Stimulated activated CD4-positive, alpha-beta T cell treated with anti-CD3 and anti-CD28 coated beads, Interleukin-12 subunit alpha, Interleukin-12 subunit beta, amount 100 ng/mL, for 48 hours (primary cell): ENCODE measurements at places on chromosomes 3 and 15.

DNA sequence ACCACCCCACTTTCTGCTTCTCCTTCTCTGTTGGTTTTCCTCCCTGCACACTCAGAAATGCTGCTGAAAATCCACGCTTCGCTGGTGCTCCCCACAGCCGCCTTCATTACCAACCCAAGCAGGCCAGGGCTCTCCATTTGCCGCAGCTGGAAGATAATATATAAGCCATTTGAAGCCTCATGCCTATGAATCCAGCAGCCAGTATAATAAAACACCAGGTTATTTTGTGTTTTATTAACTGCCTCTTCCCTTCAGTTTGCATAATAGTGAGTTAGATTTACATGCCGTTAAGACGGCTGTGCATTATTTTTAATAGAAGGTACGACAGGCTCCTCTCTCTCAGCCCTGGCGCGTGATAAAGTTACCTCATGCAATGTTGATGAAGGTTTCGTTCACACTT, 86.6 kb downstream of the TOP2B start:
- DNase-seq = no peak

DNA sequence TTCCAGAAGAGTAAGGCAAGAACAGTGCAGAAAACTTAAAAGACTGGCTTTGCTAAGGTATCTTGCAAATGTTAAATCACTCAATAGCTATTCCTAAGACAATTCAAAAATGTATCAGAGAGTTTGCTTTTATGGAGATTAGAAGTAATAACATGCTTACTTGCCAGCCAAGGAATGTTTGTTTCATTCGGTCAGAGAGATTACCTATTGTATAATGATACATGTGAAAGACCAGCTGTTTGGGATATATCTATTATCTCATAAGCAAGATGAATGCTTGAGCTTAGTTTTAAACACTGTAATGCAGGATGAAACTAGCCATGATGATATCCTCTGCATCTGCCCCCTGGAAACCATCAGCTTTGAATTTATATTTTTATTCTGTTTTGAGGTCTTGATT, 70.7 kb downstream of the MAP2K5 start:
- no peak for DNase-seq

DNA sequence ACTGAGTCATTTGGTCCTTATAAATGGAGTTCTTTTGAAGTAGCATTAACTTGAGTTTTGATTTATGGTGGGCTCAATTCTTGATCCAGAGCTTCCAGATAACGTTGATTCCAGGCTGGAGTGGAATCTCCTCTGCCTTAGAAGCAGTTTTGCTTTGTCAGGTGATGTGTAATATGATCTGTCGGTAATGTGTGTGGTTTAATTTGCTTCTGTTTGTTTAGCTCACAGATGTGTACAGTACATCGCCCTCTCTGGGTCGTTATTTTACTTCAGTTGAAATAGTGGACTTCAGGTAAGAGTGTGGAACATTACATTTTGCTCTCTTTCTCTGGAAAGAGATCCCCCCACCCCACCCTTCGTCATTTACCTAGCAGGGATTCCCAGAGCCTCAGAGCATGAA, 23.1 kb downstream of the C3orf52 start:
- no peak for DNase-seq

- DNase-seq = no peak
Observed at GRCh38 chr3:43789028-43789427, 98.3 kb downstream of the ABHD5 start.

- no peak for DNase-seq
Observed at GRCh38 chr3:171044835-171045793, 18.6 kb upstream of the SLC2A2 start.

- no peak for DNase-seq
Observed at GRCh38 chr15:41151451-41152005, 35.4 kb upstream of the INO80 start.

DNA sequence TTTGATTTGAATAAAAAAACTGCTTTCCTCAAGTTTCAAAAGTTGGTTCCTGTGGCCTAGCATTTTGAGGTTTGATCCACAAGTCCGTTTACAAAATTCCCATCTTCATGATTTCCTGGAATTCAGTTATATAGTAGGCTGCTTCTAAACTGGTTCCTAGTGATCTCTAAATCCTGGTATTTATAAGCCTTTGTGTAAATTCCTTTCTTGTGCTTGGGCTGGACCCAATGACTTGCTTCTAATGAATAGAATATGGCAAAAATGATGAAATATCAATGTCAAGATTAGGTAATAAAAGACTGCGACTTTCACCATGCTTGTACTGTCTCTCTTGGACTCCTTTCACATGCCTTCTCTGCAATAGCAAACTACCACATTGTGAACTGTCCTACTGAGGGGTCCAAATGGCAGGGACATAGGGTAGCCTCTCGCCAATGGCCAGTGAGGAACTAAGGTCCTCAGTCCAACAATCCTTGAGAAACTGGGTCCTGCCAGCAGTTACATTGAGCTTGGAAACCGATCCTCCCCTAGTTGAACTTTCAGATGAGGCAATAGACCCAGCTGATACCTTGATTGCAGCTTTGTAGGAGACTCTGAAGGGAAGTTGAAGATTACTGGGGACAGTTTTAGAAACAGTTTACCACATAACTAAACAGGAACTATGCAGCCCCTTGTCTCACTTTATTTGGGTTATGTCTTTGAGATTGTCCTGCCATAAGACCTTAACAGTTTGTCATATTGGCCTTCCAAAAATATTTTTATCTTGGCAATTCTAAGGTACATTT, 303.9 kb upstream of the TBC1D5 start:
- DNase-seq = no peak

GRCh38 chr15:72197460-72198355, at the start of gene GRAMD2A:
GRAMD2A (minus strand) TSS chr15:72197787.
- peak; percentile 20 for DNase-seq

DNA sequence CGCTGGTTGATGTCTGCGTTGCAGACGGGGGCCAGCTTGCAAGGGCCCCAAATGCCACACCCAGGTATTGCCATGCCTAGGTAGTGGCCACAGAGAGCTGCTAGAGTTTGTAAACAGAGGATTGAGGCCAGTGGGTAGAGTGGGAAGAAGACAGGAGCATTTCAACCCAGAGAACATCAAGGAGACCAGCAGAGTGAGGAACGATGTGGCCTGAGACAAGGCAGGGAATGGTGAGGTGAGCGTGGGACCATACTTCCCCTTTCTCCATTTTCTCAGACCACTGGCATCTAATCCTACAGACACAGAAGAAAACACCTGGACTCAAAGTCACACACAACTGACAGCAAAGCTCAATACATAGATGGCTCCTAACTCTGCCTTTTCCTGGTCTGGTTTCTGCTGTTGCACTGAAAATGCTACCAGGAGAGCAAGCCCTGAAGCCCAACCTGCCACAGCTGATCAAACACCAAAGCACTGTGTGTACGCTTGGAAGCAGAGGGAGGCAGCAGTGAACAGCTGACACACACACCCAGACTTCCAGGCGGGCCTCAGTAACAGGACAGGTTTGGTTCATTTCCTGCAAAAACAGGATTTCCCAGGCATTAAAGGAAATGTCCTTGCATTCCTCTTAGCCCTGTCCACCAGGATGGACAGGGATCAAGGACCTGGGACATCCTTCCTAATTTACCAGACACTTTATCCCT, 1.6 kb downstream of the FAM174B start:
- DNase-seq = no peak

DNA sequence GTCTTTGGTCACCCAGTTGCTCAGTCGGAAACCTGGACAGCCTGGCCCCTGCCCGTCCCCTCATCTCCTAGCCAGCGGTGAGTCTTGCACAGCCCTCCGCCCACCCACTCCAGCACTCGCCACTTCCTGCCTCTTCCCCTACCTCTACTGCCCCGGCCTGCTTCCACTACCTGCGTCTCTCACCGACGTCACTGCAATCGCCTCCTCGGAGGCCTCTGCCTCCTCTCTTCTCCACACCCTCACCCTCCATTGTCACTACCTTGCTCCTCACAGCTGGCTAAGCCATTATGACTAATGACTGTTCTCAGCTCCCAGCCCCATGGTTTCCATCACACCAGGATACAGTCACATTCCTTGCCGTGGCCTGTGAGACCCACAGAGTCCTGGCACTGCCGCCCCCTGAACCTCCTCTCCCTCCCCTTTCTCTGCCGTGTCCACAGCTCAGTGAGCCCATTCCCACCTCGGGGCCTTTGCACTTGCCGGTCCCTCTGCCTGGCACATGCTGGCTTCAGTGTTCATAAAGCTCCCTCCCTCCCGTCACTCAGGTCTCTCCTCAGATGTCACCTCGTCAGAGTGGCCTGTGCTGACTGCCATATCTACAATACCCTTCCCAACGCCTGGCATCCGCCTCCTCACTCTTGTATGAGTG, 104.8 kb downstream of the FBLN2 start:
- DNase-seq = no peak

GRCh38 chr15:81843226-81843625, 202.6 kb downstream of the MEX3B start:
- no peak for DNase-seq

- peak; percentile 92 for DNase-seq
Observed at GRCh38 chr3:39383881-39384664, 903 bp downstream of the SLC25A38 start.

DNA sequence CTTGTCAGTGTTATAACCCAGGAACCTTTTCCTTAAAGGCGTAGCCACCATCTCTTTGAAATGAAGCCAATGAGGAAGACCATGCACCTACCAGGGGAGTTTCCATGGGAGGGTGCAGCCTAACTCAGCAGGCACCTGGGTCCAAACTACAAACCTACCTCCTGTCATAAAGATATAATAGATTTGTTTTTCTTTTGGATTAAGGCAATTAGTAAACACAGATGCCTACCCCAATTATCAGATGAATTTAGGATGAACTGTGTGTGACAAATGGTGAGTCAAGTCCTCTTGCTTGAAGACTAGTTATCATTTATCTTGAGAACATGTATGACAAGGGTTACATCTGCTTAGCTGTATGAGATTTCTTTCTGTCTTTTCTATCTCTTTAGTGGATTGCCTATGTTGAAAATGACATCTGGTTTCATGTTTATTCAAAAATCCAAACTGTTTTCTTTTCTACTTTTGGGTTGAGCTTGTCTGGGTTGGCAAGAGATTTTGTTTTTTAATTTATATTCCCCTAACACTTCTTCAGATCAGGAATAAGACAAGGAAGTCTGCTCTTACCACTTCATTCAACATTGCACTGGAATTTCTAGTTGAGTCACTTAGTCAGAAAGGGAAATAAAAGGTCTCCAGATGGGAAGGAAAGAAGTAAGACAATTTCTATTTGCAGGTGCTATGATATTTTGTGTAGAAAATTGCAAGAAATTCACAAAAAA, 149.9 kb downstream of the NEK10 start:
- DNase-seq = no peak

- DNase-seq = no peak
Observed at GRCh38 chr3:190426806-190427507, 22.7 kb downstream of the TMEM207 start.

DNA sequence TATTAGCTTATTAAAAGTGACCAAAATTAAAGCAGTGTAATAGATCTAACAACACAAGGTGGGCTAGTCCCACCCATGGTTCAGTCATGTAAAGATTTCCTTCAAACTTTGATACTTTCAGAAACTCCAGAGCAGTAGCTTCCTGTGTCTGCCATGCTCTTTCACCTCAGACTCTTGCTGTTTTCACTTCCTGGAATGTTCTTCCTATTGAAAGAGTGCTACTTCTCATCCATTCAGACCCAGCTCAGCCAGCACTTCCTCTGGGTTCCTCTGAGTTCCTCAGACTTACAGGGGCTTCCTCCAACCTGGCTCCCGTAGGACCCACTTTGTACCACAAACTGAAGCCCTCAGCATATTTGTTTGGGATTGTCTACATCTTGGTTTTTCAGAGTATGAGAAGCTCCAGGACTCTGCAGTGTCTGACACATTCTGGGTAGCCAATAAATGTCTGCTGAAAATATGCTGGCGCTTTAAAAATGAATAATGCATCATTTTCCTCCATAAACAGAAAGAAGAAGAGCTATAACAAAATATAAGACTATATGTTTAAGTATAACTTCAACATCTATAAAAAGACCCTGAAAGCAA, 18.0 kb downstream of the NCEH1 start:
- DNase-seq = no peak

GRCh38 chr15:25504307-25504706, 65.5 kb upstream of the UBE3A start:
- DNase-seq = no peak
